ENCODE measurements at places on chromosomes 13 and 19.

DNA sequence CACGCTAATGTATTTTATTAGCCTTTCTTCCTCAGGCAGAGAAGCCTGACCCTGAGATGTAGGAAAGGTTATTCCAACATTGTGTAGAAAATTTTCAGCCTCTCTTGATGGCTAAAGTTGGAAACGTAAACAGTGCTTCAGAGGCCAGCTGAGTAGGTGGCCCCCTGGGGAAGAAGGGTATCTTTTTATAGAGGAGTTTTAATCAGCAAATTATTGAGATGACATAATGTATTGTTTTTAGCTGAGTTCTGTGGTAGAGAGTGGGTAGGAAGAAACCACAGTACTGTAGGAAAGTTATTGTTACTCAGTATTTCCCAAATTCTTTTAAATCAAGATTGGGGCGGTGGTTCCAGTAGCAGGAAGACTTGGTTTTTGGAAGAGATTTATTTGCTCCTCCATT lies 268.8 kb downstream of the DLEU7 start:
- no peak for DNase-seq

- DNase-seq, result no peak
Observed at GRCh38 chr19:52664461-52664860, 26.3 kb upstream of the ZNF83 start.

GRCh38 chr19:14408491-14409145 lies 10.5 kb downstream of the DDX39A start:
- no peak for DNase-seq

- DNase-seq, result no peak
Observed at GRCh38 chr13:45011198-45011597, 21.9 kb downstream of the GPALPP1 start.

DNA sequence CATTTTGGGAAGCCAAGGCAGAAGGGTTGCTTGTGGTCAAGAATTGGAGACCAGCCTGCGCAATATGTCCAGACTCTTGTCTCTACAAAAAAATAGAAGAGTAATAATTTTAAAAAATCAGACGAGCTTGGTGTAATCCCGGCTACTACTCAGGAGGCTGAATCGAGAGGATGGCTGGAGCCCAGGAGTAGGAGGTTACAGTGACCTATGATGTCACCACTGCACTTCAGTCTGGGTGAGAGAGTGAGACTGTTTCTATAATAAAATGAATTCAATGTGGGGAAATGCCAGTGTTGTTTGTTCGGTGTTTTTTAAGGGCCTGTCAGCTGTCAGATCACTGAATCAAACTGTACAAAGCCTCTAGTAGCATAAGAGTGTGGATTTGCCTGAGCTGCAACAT lies 1.2 kb upstream of the FBXL3 start:
- no peak for DNase-seq

- DNase-seq, result peak; percentile 69
Observed at GRCh38 chr19:35643255-35644205, 2.0 kb downstream of the ETV2 start.

DNA sequence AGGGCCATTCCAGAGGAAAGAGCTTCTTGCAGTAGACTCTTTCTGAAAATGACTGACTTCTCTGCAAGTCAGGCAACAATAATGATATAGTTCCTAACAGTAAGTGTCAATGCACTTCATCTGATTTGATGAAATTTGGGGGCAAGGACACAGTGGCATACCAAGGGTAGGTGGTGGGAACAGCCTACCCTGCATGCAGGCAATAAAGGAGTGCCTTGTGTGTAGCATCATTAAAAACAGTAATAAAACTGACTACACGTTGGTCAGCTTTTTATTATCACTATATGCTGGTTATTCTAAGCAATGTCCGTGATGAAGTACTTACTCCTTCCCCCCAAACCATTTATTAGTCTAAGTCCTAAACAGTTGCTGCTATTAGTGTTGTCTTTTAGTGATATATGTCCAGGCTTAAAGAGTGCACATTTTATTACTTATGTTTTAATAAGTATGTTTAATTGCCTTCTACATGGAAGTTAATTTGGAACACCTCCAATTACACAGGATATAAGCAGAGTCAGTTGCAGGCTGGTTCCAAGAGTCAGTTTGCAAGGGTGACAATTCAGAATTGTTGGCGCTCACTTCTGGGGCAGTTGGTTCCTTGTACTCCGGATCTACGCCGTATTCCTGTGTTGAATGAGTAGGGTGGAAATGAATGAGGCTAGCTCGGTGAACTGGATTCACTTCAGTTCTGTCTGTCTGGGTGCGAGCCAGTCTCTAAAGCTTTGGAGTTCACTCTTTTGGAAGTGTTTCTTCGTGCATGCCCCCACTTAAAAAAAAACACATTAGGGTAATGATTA lies 84.0 kb downstream of the RGCC start:
- no peak for DNase-seq

- DNase-seq, result no peak
Observed at GRCh38 chr19:54387991-54388801, 23.5 kb upstream of the LAIR1 start.

DNA sequence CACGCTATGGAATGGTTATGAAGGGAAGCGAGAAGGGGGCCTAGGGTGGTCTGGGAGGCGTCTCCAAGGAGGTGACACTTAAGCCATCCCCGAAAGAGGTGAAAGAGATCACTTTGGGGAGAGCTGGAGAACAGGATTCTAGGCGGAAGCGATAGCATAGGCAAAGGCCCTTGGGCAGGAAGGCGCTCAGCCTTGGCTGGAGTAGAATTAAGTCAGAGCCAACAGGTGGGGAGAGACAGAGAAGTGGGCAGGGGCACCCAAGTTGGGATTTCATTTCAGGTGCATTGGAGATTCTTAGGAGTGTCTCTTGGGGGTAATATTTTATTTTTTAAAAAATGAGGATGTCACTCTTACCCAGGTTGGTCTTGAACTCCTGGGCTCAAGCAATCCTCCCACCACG lies 9.6 kb downstream of the SNRPD2 start:
- DNase-seq, result no peak

Measured in activated T-cell treated with anti-CD3 and anti-CD28 coated beads for 24 hours (primary cell).